ENCODE measurements at places on chromosomes 13 and 19.
A peak's percentile ranks its signal among the peaks of the same experiment; 100 is the strongest.

DNA sequence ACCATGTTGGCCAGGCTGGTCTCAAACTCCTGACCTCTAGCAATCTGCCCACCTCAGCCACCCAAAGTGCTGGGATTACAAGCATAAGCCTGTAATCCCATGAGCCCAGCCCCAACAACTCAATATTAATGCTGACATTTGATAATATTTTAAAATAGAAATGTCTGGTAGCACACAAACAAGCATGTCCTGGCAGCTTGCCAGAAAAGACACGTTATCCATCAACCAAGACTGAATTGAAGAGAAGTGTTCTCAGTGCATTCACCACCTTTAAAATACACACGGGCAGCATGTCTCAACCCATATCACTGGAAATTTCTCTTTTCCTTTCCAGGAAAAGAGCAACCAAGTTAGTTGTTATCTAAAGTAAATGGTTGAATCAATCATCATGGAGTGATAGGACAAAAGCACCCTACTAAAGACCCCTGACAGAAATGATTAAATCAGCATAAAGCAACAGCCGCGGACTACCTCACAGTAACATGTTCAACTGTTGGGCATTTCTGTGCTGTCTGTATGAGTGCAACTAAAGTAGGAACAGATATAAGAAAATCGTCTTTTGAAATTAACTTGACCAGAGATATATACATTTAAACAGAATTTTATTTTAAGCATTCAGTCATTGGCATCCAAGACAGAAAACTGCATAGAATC lies 25.0 kb downstream of the LHFPL6 start:
- DNase-seq: no peak

GRCh38 chr19:9847087-9847671 lies 12.1 kb downstream of the PIN1 start:
- DNase-seq: peak; percentile 44

- DNase-seq: no peak
Observed at GRCh38 chr13:24651718-24652345, 28.4 kb upstream of the ATP12A start.

DNA sequence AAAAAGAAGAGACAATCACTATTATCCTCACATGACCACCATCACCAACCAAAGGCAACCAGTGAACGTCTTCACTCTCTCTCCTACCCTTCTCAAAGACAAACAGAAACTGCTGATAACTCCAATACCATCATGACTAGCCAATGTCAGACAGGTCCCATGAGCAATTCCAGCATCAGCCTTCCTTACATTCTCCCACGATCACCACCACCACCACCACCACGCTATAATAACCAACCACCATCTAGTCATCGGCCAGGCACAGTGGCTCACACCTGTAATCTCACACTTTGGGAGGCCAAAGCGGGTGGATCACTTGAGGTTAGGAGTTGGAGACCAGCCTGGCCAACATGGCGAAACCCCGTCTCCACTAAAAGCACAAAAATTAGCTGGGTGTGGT lies 3.9 kb downstream of the MYO1F start:
- DNase-seq: no peak

DNA sequence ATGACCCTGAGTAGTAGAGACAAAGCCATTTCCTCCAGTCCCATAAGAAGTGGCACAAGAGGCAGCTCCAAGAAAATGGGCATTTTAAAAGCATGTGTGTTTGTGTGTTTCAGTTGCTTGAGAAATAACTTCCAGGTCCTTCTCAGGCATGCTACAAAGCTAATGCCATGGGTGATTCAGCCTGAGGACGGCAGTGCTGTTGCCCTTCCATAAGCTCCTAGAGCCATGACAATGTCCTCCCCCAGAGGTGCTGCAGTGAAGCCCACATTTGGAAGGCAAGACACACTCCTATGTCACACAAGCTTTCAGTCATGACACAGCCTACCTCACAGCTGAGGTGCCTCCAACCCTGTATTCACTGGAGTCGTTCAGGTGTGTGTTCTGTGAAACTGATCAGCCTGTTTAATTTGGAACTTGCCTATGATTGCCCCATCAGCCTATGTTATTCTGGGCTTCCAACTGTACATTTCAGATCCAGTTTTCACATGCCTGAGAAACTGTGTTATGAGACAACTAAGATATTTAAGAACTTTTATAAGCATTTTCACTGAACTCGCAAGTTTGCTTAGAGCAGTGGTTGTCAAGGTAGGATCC lies 213.6 kb downstream of the FOXO1 start:
- DNase-seq: no peak

- peak; percentile 56 for DNase-seq
Observed at GRCh38 chr19:39679056-39679790, 23.5 kb downstream of the LGALS16 start.

GRCh38 chr13:75682326-75682725 lies 46.2 kb downstream of the LMO7 start:
- no peak for DNase-seq

- DNase-seq: no peak
Observed at GRCh38 chr19:28363254-28363653, 849.7 kb downstream of the UQCRFS1 start.

DNA sequence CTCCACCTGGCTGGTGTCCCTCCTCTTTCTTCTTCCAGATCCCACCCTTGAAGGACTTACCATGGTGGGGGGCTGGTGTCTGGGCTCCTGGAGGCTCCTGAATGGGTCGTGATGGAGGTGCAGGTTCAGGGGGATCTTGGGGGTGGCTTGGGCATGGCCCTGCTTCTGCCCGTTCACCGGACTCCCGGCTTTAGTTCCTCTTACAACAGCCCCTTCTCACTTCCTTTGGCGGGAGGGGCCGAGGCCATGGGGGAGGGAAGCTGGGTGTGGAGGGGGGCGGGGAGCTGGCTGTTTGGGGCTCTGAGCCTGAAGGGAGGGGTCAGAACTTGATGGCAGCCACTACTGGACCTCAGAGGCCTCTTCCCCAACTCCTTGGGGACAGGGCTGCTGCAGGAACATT lies at the start of gene MYO1F:
Gene MYO1F (minus strand): TSS at position 196 of the 400 bp plus-strand sequence. CDS start 133 bp downstream, at position 63.
- DNase-seq: no peak

GRCh38 chr13:40798380-40798779 lies 9.0 kb downstream of the SLC25A15 start:
- no peak for DNase-seq

- no peak for DNase-seq
Observed at GRCh38 chr13:93876236-93876635, 603.2 kb downstream of the DCT start.

- no peak for DNase-seq
Observed at GRCh38 chr13:44790289-44790688, 199.0 kb downstream of the NUFIP1 start.

GRCh38 chr13:104086210-104086609 lies 1020.0 kb upstream of the SLC10A2 start:
- no peak for DNase-seq

DNA sequence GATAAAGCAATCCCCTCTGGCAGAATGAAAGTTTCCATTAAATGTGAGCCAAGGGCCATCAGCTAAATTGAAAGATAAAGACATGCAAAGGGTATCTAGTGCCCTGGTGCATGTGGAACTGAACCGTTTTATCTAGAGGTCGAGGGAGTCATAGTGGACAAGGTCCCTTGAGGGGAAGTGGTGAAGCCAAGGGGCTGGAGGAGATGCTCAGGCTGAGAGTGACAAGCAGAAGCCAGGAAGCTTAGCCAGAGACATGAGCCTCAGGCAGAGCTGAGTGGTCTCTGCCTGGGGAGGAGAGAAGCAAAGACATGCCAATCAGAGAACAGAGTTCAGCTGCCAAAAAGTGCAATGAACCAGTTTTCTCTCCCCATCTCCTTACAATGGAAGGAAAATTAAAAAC lies 68.1 kb upstream of the SLC10A2 start:
- no peak for DNase-seq

- DNase-seq: no peak
Observed at GRCh38 chr13:30584051-30584731, 33.5 kb upstream of the USPL1 start.

DNA sequence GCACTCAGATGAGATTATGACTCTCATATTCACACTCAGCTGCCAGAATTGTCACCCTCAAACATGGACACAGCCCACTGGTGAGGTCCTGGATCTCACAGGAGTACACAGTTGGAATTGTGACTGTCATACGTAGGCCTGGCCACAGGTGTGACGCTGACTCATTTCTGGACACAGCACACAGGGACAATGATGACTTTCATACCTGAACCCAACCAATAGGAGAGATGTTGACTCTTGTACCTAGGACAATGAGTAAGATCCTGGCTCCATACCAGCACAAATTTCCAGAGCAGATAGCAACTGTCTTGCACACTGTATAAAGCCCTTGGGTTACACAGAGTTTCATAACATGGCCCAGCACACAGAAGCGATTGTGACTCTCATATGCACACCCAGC lies 46.4 kb downstream of the ZNF85 start:
- no peak for DNase-seq

- no peak for DNase-seq
Observed at GRCh38 chr13:70890289-70890688, 782.0 kb upstream of the KLHL1 start.

GRCh38 chr13:105492216-105492615 lies 1043.2 kb downstream of the EFNB2 start:
- no peak for DNase-seq

- no peak for DNase-seq
Observed at GRCh38 chr13:44819772-44820171, 169.5 kb downstream of the NUFIP1 start.

GRCh38 chr13:41034881-41035280 lies 15.8 kb upstream of the ELF1 start:
- DNase-seq: no peak

GRCh38 chr13:95050800-95051615 lies 250.2 kb downstream of the ABCC4 start:
- DNase-seq: peak; percentile 7

- no peak for DNase-seq
Observed at GRCh38 chr19:53634768-53635167, 3.0 kb downstream of the DPRX start.

DNA sequence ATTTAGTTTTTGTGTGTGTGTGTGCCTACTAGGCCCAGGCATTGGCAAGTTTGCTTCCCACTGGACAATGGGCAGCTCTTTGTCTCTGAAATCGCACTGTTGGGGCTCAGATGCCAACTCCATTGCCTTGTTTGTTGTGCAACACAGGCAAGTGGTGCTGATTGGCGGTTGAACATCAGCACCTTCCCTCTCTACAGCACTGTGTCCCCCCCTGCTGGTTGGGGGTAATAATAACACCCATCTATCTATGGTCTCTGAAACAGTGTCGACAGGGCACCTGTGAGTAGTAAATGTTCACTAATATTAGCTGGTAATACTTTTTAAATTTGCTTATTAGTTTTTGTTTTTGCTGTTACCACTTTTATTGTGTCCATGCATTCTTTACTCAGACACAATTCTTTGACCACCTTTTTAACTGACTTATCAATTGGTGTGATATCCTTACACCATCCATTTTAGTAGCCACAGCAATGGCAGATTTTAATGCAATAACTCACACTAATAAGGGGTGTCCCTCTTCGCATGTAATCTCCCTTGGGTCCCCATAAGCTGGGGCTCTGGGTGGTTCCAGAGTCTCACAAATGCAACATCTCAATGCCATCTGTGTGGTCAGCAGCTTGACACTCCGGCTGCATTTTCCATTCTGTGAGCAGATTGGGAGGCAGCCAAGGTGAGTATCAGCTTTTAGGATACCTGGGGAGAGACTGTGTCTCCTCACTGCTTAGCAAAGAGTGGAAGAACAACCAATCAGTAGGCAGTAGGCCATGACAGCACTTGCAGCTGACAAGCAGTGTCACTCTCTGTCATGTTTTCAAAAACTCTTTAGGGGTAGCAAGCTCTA lies 47.7 kb upstream of the UQCRFS1 start:
- peak; percentile 3 for DNase-seq

DNA sequence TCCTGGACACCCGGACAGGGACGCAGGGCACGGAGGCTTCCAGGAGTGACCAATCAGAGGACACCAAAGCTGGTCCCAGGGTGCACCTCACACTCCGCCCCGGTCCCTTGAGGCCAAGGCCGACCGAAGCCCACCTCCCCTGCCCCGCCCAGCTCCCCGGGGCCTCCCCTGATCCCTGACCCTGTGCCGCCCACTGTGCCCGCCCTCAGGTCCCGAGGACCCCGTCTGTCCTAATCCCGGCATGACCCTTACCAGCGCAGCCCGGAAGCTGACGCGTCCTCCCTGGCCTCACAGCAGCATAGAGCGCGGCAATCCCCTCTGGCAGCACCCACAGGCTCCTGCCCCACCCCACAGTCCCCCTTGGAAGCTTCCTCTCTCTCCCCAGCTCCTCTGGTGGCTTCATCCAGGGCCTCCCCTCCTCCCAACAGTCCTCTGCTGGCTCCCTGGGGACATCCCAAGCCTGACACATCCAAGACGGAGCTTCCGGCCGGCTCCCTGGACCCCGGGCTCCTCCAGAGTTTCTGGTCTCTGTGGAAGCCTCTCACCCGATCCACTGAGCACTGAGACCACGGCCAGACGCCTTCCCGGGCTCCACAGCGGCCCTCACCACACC lies 7.4 kb upstream of the CDC34 start:
- no peak for DNase-seq

DNA sequence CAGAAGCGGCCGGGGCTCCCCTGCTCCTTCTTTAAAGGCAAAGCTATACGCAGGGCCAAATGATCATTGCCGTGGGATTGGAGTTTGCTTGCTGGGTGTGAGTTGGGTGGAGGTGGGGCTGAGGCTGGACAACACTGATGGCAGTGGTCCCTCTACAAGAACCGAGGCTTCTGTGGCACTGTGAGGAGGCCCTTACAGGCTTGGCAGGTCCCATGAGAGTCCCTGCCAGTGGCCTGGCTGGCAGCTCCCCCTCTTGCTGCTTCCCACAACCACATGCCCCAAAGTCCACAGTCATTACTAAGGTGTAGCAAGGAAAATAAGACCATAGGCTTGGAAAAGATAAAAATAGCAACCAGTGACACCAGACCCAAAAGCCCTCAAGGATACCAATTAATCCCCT lies 98.4 kb downstream of the ANKRD10 start:
- DNase-seq: no peak

- DNase-seq: no peak
Observed at GRCh38 chr13:36337938-36338641, 8.1 kb downstream of the SPART start.

DNA sequence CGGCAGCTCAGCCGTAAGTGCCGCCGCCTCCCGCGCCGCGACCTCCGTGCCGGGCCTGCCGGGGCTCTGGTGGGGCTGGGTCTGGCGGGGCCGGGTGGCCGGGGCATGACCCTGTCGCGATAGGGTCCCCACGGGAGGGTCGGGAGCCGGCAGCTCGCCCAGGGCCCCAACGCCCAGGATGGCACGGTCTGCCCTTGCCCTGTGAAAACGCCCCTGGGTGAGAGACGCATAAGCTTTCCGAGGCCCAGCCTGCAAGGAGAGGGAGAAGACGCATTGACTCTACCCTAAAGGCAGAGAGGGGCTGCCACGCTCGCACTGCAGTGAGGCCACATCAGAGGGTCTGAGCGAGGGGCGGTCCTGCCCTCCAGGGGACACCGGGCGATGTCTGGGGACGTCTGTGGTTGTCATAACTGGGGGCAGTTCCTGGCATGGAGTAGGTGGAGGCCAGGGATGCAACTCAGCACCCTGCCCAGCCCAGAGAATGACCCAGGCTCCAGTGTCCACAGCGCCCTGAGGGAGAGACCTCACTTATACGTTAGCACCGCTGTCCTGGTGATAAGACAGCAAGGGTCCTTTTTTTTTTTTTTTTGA lies 539 bp downstream of the ZNF554 start:
- DNase-seq: no peak

GRCh38 chr19:4506449-4507149 lies 11.7 kb downstream of the PLIN4 start:
- no peak for DNase-seq

All from stimulated activated CD4-positive, alpha-beta T cell treated with anti-CD3 and anti-CD28 coated beads, Interleukin-15, amount 100 ng/mL, for 48 hours (primary cell).